ENCODE measurements at places on chromosomes 1 and 21.

GRCh38 chr1:86388777-86389176, 7.3 kb downstream of the ODF2L start:
- DNase-seq, result no peak

- peak; percentile 74 for DNase-seq
Measured at GRCh38 chr1:162633081-162633762, 958 bp downstream of the DDR2 start.

GRCh38 chr1:44559330-44559729, 115.0 kb downstream of the TMEM53 start:
- no peak for DNase-seq

DNA sequence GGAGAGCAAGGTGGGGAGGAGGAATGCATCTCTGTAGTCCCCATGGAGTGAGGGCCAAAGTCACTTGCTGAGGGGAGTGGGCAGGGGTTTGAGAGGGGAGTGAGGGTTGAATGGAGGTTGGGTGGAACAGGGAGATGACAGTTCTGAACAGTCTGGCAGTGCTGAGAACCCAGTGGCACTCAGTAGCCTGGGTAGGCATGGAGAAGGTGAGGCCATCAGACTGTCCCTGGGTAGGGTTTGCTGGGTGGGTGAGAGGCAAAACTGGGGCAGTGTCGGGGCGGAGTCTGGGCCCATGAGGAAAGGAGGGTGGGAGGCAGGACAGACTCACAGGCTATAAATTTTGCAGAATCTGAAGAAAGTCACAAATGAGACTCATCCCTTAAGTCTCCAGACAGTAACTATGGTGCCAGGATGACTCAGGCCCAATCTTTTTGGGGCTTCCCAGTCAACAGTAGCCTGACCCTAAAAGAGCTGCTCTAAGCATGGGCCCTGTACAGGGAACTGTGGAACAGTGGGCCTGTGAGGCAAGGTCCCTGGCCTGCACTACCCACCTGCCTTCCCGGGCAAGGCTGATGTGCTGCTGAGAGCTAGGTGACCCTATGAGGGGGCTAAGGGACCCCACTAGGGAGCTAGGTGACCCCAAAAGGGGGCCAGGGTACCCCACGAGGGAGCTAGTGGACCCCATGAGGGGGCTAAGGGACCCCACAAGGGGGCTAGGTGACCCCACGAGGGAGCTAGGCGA, 51.0 kb upstream of the DMRTB1 start:
- no peak for DNase-seq

DNA sequence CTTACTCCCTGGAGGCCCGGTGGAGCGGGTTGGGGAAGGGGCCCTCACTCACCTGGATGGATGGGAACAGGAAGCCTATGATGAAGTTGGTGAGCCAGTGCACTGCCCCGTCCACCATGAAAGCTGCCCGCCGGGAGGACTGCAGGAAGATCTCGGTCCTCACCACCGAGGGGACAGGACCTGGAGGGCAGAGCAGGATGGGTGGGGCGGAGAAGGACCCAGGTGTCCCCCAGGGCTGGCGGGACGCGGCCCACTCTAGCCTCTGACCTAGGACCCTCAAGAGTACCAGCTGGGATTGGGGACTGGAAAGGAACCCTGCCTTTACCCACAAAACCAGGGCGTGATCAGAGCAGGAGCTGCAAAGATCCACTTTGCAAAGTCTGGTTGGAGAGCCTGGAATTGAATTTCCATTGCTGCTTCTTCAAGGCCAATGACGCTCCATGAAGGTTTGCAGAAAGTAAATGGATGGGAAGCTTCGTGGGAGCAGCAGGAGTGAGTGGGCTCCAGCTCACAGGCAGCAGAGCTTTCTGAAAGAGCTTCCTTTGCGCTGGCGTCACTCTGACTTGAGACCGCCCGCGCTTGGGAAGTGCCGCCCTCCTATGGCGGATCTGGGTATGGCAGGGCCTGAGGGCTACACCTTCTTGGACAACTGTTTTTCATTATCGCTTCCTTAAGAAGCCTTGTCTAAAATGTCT, 21.4 kb downstream of the SLC2A7 start:
- DNase-seq, result peak; percentile 84

- no peak for DNase-seq
Measured at GRCh38 chr1:21779613-21780521, 3.1 kb downstream of the USP48 start.

GRCh38 chr1:161511018-161511755, 5.9 kb downstream of the FCGR2A start:
- DNase-seq, result peak; percentile 82

DNA sequence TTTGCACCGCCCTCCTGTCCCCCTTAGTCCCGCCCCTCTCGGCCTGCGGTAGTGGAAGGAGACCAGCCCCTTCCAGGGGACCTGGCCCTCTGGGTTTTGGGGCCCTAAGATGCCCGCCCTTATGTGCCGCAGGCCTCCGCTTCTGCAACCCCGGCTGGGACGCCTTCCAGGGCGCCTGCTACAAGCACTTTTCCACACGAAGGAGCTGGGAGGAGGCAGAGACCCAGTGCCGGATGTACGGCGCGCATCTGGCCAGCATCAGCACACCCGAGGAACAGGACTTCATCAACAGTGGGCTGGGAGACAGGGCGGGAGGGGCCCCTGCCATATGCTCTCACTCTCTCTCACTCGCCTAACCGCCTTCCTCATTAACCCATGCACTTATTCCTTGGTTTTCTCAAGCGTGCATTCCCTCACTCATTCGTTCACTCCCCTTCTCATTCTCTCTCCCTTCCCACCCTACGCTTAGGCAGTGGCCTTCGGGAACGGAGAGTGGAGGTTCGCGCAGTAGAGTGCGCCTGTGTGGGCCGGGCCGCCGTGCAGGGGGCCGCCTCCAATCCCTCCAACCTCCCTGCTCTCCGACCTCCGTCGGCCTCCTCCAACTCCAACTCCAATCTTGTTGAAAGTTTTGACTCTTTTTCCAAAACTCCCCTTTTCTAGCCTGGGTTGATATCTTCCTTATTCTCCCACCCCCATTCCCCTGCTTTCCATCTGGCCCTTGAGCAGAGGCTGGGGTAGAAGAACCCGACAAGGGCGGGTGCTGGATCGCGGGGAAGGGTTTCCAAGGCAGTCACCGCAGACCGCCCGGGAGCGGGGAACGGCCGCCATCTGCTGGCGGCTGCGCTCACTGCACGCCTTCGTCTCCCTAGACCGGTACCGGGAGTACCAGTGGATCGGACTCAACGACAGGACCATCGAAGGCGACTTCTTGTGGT, 15.2 kb downstream of the BCAN start:
- peak; percentile 90 for DNase-seq

GRCh38 chr21:22679207-22679606, 1681.0 kb downstream of the NCAM2 start:
- DNase-seq, result no peak

DNA sequence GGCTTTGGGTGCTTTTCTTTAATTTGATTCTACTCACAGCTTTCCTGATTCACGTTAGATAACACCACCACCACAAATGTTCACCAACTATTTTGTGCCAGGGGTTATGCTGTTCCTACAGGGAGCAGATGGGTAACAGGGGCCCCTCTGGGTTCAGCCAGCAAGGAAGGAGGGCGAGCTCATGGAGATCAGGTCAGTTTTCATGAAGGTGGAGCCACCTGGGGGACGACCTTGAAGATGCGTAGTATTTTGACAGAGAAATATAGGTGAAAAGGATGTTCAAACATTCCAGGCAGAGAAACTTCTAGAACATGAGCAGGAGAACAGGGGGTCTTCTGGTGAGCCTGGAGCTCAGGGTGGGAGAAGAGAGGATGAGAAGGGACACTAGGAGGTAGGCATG, 28.9 kb downstream of the KIAA0040 start:
- no peak for DNase-seq

DNA sequence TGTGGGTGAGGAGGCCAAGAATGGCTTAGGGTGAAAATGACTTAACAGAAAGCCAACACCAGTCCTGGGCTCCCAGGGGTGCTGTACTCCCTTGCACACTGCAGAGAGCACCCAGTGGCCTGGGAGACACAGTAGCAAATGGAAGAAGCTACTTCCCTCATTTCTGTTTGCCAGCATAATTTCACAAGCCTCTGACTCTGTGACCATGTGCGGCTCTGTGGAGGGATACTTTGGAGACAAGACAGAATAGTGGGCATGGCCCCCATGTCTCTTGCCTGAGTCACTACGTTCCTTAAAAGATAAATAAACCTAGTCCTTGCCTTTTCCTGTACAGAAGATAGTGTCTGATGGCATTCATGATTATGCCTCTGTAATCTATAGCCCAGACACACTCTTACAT, 38.1 kb downstream of the TRIM62 start:
- DNase-seq, result no peak

DNA sequence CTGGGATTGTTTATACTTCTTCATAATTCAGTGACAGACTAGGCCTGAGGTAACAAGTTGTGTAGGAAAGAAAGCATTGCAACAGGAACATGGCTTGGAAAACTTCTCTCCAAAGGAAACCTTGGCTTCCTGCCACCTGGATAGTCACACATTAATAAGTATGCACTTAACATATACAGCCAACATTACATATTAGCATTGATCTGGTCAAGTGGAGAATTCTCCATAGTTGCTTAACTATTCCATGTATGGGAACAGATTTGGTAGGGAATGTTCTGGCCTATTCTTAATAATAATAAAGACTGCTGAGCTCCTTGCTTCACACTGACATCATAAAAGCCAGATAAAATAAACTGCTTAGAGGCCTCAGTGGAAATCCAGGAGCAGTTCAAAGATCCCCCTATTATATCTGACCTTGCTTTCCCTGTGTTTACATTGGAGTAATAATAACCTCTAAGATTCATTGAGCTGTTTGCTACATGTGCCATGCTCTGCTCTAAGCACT, 27.2 kb upstream of the NFIA start:
- peak; percentile 82 for DNase-seq

DNA sequence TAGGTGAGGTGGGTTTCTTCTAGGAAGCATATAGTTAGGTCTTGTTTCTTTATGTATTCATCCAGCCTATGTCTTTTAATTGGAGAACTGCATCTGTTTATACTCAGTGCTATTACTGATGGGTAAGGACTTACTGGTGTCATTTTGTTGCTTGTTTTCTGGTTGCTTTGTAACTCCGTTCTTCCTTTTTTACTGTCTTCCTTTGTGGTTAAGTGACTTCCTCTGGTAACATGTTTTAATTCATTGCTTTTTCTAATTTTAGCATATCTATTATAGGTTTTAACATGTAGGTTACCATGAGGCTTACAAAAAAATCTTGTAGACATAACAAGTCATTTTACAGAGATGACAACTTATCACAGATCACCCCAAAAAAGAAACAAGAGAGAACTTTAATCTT, 160.8 kb downstream of the VAV3 start:
- no peak for DNase-seq

DNA sequence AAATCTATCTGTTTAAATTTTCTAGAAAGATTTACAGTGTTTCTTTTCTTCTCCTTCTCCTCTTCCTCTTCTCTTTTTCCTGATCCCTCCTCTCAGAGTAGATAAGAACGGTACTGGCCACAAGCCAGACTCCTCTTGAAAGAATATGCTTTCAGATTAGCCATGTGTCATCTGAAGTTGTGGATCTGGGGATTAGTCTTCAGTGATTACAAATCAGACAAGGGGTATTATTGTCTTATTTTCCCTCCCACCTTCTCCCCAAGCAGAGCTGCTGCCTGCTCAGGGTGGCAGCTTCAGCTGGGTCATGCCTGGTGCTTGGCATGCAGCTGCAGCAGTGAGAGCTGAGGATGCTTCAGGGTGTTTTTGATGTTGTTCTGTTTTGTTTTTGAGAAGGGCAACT, 42.7 kb downstream of the SGIP1 start:
- no peak for DNase-seq

DNA sequence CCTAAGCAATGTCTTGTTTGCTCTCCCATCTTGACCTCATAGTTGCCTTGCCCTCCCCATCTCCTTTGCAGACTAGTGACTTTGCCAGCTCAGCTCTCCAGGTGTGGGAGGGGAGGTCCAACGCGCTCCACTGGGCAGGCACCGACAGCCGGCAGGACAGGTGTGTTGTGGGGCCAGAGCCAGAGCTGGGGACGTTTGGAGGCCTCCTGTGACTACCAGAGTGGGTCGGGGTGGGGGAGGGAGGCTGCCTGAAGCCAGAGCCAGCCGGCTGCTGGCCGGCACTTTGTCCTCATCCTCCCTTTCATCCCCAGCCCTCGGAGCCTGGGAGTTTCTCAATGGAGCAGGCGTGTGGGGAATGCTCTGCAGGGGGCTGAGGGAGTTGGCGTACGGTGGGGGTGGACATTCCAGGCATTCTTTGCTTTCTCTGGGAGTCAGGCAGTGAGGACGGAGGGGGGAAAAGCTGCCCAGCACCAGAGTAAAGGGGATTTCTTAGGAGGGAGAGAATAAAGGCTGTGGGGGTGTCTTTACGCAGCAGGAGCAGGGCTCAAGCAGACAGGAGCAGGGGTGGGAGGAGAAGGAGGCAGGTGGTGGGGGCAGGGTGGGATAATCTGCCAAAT, 20.2 kb downstream of the NUAK2 start:
- DNase-seq, result peak; percentile 88

DNA sequence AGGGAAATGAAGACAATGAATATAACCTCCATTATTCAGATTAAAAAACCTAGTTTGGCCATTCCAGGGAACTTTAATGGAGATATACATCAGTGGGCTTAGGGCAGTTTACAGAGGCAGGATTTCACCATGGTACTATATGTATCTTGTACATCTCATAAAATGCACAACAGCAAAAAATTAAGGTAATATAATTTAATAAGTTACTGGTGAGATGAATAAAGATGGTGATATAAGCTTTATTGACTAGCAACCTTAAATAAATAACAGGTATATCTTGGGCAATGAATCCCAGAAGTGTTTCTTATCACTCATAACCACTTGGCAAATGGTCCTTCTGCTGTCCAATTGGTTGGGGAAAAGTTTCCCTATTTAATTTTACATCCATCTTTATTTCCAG, 29.0 kb downstream of the XCL1 start:
- DNase-seq, result no peak

DNA sequence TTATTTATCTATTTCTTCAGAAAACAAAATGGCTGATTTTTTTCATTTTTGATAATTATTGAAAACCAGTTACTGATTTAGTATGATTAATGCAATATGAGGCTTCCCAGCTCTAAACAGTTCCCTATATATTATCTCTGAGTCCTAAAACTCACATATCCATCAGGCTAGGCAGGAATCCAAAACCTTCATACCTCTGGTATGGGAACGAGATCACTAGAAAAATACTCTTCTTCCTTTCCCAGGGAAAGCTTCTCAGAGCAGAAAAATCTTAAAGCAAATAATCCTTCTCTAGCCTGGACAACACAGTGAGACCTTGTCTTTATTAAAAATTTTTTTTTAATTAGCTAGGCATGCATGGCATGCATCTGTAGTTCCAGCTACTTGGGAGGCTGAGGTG, 42.5 kb downstream of the KDM5B start:
- DNase-seq, result no peak

DNA sequence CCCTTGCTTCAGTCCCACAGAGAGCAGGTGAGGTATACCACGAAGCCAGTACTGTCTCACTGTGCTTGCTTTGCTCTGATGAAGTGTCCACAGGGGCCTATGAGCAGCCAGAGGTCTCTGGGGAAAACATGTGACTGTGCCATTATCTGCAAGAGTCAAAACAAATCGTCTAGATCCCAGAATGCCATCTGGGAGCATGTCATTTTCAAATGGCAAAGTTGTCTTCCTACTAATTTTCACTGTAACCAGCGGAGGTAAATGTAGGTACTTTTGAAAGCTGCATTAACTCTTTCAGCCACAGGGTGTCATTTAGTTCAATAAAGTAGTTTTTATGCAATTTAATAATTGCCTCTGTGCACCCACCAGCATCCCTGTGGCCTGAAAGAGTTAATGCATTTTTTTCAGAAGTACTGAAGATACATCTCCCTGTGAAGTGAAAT, 173.6 kb upstream of the SGIP1 start:
- no peak for DNase-seq

Data from lung (tissue), 17 donors.